Spinal cord (tissue), 10 donors: ENCODE measurements at places on chromosomes 2 and 18. TPM values are rescaled to one million over a fixed set of nuclear protein-coding genes. Genes with fewer than 3 reads are reported as not detected.

FKBP1B gene
- 35.9 TPM for total RNA-seq

REG1B gene
- not detected for total RNA-seq

NEURL3 gene
- total RNA-seq: 0.28 TPM

CYRIA gene
- 44.0 TPM for total RNA-seq

MPP4 gene
- 0.89 TPM for total RNA-seq

GPR35 gene
- 2.1 TPM for total RNA-seq

BCL11A gene
- 14.9 TPM for total RNA-seq

MLPH gene
- total RNA-seq: 29.3 TPM

TMEM198 gene
- total RNA-seq: 4.7 TPM

UGT1A10 gene
- total RNA-seq: not detected

CPO gene
- 0.33 TPM for total RNA-seq

USP34 gene
- total RNA-seq: 206 TPM

PDCL3 gene
- 15.4 TPM for total RNA-seq

AP1S3 gene
- 1.8 TPM for total RNA-seq

C2orf66 gene
- total RNA-seq: 0.28 TPM

MROH2A gene
- not detected for total RNA-seq

CBLN2 gene
- total RNA-seq: 73.7 TPM

SPATA3 gene
- total RNA-seq: not detected

CFC1 gene
- 4.5 TPM for total RNA-seq

PDE6D gene
- 52.5 TPM for total RNA-seq

ALPG gene
- not detected for total RNA-seq

LRRTM1 gene
- 7.7 TPM for total RNA-seq

KIF3C gene
- 26.2 TPM for total RNA-seq

ACMSD gene
- not detected for total RNA-seq

BMP10 gene
- not detected for total RNA-seq

PTH2R gene
- total RNA-seq: 0.99 TPM

GRHL1 gene
- 25.8 TPM for total RNA-seq

MATN3 gene
- 3.5 TPM for total RNA-seq

ANO7 gene
- total RNA-seq: 1.5 TPM
